CD4-positive, alpha-beta T cell treated with Interleukin-10 for 1 hour (primary cell): ENCODE measurements at places on chromosomes 3 and 15.

GRCh38 chr3:106317141-106318055 is 448.6 kb upstream of the CBLB start:
- DNase-seq, result no peak

DNA sequence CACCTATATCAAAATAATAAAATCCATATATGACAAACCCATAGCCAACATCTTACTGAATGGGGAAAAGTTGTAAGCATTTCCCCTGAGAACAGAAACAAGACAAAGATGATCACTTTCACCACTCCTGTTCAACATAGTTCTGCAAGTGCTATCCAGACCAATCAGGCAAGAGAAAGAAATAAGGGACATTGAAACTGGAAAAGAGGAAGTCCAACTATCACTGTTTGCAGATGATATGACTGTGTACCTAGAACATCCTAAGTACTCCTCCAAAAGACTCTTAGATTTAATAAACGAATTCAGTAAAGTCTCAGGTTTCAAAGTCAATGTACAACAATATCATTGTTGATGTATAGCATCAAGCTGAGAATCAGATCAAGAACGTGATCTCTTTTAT is 35.6 kb upstream of the FGF7 start:
- no peak for DNase-seq

GRCh38 chr3:128946411-128946810 is 47.5 kb downstream of the CFAP92 start:
- DNase-seq, result no peak

GRCh38 chr3:141539431-141540187 is 52.8 kb downstream of the RASA2 start:
- DNase-seq, result no peak

GRCh38 chr3:146626403-146627122 is 21.4 kb upstream of the PLSCR5 start:
- no peak for DNase-seq

GRCh38 chr15:67076147-67076843 is 10.9 kb downstream of the SMAD3 start:
- no peak for DNase-seq

DNA sequence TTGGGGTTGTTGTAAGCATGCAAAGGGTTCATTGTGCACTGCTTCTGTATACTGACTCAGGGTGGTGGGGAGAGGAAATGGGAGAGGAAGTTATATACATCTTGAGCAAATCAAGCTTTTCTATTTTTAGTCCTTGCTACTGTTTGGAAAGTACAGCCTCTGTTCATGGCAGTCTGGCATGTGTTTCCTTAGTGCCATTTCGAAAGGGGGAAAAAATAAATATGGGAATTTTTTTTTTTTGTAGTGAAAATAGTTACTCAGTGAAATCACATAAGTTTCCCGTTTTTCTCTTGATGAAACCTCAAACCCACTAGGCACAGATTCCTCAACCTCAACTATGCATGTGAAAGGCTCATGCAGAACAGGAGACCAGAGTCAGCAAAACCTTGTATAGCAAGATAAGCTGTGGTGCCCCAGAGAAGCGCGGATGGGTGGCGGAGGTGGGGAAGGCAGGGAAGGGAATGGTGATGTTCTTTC is 353.3 kb downstream of the LPP start:
- DNase-seq, result peak; percentile 1

DNA sequence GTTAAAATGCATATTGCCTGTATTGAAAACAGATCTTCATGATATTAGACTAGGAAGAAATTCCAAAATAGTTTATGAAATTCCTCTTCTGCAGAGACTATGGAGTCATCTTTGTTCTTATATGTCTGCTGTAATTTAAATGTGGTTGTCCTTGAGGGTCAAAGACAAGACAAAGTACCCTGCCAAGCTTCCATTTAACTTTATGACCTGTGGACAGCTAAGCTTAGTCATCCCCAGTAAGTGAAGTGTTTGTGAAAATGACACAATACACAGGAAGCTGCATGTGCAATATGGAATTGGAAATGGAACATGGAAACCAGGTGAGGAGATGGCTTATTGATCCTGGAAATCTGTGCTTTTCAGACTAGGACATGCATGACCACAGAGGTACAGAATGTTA is 68.5 kb upstream of the GBE1 start:
- DNase-seq, result no peak

GRCh38 chr3:132854856-132855535 is 132.8 kb upstream of the NPHP3 start:
- no peak for DNase-seq

DNA sequence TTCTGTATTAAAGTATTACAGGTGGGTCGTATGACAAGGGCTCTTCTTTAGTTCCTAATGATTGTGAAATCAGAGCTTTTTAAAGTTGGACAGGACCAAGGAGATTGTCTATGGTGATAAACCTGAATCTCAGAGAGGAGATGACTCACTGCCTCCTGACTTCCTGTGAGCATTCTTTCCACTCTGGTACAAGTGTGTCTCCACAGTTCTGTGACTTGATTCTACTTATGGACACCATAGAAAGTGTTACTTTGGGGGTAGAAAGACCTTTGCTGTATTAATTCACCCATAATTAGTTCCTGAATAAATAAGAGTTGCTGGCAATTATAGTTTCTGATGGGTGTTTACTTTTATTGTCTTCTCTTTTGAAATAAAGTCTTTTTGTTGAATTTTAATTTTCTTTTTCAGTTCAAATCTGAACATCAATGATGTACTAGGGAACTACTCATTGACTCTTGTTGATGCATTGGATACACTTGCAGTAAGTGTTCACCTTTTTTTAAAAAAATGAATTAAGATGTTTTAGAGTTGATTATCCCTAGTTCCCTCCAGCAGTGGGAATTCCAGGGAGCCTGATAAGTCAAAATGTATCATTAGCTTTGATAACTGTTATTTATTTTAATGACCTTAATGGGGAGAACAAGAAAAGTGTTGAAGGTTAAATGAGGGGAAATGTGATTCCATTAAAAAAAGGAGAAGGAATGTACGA is 7.4 kb downstream of the EDEM1 start:
- DNase-seq, result peak; percentile 67

GRCh38 chr3:193060748-193061546 is 143.3 kb upstream of the MB21D2 start:
- no peak for DNase-seq

GRCh38 chr15:87154761-87155160 is 1075.1 kb downstream of the AGBL1 start:
- no peak for DNase-seq

- no peak for DNase-seq
These were observed 20.2 kb upstream of the SKOR1 start for GRCh38 chr15:67805008-67805665.

GRCh38 chr3:12797124-12797891 is 828 bp downstream of the CAND2 start:
- DNase-seq, result no peak

DNA sequence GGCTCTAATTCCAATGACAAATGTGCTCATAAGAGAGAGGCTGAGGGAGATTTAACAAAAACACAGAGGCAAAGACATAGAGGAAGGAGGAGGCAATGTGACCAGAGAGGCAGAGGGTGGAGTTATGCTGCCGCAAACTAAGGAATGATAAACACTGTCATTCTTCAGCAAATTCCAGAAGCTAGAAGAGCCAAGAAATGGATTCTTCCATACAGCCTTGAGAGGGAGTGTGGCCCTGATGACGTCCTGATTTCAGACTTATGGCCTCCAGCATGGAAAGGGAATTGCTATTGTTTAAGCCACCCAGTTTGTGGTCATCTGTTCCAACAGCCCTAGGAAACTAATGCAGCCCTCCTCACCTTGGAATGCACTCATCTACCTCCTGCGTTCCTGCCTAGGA is 30.5 kb downstream of the CD47 start:
- DNase-seq, result no peak

GRCh38 chr3:63128380-63128779 is 149.7 kb upstream of the SYNPR start:
- no peak for DNase-seq

DNA sequence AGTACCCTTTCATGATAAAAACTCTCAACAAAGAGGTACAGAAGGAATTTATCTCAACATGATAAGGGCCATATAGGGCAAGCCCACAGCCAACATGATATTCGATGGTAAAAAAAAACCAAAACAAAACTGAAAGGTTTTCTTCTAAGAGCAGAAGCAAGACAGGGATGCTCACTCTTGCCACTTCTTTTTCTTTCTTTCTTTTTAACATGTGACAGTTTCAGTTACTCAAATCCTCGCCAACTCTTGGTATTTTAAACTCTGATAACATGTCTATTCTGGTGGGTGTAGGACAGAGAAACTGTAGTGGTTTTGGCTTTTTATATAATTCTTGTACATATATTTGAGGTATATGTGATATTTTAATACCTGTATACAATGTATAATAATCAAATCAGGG is 74.0 kb upstream of the NMNAT3 start:
- no peak for DNase-seq

- no peak for DNase-seq
These were observed 423.4 kb upstream of the WNT5A start for GRCh38 chr3:55910543-55910942.

DNA sequence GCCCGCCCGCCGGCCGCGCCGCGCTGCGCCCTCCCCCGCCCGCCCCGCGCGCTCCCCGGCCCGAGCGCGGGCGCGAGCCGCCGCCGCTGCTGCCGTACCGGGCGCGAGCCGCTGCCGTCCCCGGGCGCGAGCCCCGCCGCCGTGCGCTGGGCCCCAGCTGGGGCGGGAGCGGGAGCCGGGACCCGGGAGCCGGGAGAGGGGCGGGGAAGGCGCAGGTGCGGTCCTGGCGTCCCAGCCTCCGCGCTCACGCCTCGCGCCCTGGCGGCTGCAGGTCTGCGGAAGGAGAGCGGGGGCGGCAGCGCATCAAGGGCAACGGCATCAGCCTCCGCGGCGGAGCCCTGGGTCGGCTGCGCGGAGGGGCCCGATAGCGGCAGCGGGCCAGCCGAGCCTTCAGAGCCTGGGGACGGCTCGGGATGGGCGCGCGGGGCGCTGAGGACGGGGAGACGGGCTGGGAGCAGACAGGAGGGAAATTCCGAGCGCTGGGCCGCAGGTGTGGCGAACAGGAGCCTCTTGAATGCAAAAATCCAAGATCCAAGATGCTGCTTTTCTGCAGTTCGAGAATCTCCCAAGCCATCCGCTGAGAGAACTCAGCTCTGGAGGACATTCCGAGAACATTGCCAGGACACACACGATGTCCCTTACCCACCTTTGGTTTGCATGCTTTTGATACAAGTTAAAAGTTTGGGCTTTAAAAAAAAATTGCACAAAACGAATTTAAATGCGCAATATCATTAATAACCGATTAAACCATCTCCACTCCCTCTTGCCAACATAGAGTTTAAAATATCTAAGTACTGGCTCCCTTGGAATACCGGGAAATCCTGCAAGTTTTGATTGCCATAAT is 251.1 kb downstream of the TJP1 start:
- no peak for DNase-seq

DNA sequence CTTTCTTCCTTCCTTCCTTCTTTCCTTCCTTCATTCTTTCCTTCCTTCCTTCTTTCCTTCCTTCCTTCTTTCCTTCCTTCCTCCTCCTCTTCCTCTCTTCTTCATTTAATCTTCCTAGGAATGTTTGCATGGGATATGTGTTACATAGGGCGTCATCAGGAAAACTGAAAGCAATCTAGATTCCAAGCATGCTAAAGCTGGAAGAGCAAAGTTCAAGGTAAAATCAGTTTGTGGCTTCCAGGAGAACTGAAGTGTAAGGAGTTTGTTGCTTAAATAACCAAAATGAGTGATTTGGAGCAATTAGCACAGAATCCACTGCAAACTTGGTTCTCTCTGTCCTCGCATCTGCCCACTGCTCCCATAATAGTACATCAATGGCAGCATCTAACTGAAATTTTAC is 716.2 kb downstream of the GBE1 start:
- no peak for DNase-seq

- no peak for DNase-seq
These were observed 46.8 kb downstream of the PXYLP1 start for GRCh38 chr3:141278196-141279076.

- DNase-seq, result no peak
These were observed 18.0 kb downstream of the ZDHHC19 start for GRCh38 chr3:196193133-196193735.
